ENCODE measurements at places on chromosomes 11 and 22.

GRCh38 chr11:107221748-107222285 lies 203.5 kb upstream of the GUCY1A2 start:
- no peak for DNase-seq

- peak; percentile 37 for DNase-seq
These were observed 1.4 kb downstream of the SLC25A22 start for GRCh38 chr11:796565-797295.

GRCh38 chr22:50303848-50304527 lies 3.5 kb downstream of the PLXNB2 start:
- DNase-seq: peak; percentile 72

- DNase-seq: no peak
These were observed 24.8 kb upstream of the THY1 start for GRCh38 chr11:119447664-119448242.

GRCh38 chr11:114192841-114193389 lies 103.3 kb upstream of the NNMT start:
- no peak for DNase-seq

DNA sequence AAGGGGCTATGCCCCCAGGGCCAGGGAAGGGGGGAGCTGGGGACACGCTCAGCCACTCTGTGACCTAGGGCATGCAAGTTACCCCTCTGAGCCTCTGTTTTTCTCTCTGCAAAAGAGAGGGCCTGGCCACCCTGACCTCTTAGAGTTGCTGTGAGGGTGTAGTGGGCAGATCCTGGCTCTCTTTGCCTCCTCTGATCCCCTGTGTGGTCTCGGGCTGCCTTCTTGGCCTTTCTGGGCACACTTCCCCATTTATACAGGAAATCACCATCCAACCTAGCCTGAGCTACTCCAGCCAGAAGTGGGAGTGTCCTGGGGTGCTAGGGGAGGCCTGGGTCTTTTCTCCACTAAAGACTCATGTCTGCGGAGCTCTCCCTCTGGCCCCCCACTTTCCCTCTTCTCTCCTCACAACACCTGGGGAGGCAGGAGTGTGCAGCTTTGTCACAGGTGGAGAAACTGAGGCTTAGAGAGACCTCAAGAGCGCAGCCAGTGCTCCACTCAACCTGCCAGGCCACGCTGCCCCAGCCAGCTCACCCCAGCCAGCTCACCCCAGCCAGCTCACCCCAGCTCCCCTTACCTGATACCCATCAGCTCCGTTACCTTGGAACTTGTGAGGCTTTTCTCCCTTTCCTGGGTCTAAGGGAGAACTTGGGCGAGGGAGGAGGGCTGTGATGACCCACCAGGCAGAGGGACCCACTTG lies 1.4 kb downstream of the AIFM3 start:
- DNase-seq: no peak

GRCh38 chr11:1326435-1327063 lies 17.1 kb upstream of the TOLLIP start:
- DNase-seq: no peak

- DNase-seq: no peak
These were observed 390 bp upstream of the HTATIP2 start for GRCh38 chr11:20363149-20363499.

DNA sequence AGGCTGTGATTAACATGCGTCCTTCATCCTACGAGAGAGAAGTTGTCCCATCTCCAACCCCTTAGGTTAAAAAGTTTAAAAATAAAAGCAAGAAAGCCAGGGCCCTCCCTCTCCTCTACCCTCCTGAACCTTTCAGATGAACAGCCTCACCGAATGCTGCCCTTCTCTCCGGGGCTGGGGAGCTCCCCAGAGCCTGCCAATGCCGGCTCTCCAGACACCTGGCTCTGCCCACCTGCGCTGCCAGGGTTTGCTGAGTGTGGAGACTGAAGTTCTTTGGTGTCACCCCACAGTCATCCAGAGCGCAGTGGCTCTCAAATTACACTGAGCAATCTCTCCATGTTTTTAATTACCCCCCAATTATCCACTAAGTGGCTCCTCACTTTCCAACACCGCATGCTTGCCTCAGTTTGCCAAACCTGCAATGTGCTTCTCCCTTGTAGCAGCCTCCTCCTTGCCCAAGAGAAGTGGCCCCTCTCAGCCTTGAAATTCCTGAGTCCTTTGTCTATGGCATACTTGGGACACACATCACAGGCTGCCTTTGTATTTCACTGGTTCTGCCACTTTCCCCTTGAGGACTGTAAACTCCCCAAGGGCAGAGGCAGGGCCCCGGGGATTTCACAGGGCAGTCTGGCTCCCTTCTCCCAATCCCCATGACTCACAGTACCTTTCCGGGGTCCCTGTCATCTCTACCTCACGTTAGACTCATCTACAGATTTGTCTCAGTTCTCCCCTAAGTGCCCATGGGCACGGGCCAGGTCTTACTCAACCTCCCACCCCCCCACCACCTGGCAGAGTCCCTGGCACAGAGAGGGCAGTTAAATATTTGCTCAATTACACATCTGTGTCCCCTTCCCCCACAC lies 2.0 kb downstream of the MYH9 start:
- peak; percentile 61 for DNase-seq

- DNase-seq: no peak
These were observed 585.8 kb downstream of the BUD13 start for GRCh38 chr11:116187026-116187425.

DNA sequence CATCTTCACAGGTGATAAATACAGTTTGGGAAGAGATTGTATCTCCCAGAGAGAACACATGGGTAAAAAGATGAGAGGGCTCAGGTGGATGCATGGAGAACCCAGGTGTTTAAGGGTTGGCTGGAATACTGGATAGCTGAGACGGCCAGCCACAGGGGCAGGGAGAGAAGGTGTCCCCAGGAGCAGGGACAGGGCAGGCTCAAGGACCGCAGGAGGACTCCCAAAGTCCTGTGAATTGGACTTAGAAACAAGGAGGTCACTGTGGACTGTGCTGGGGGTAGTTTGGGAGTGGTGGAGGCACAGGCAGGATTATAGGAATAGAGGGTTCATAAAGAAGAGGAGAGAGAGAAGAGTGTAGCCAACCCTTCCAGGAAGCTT lies 103.8 kb upstream of the PARVA start:
- DNase-seq: no peak

- no peak for DNase-seq
These were observed 11.9 kb downstream of the PLAAT2 start for GRCh38 chr11:63551091-63551888.

DNA sequence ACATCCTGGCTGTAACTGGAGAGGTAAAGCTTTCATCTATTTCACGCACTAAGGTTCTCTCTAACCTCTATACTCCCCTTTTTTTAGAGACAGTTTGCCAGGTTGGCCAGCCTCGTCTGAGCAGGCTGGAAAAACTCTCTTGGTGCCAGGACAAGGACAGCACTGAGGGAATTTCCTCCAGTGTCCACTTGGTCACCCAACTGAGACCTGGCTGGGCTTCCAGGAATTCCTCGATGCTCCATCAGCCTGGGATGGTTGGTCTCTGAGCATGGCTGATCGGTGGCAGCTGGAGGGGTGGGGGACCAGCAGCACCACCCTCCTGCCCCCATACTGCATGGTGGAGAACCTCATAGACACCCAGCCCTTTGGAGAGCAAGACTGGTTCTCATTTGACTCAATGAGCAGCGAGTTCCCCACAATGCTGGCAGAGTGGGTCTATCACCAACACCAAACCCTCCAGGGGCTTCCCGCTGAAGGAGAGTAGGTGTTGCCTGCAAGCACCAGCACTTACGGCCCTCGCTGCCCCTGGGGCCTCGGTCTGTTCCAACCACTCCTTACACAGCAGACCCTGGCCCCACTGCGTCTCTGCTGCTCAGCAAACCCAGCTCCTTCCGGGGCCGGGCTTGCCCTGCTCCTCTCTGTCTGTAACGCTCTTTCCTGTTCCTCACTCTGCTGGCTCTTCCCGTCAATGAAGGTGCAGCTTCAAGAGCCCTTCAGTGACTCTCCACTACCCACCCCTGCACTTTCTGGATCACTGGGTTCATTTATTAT lies 122.2 kb downstream of the ST3GAL4 start:
- DNase-seq: no peak

- no peak for DNase-seq
These were observed 1.2 kb downstream of the PTS start for GRCh38 chr11:112227471-112227870.

DNA sequence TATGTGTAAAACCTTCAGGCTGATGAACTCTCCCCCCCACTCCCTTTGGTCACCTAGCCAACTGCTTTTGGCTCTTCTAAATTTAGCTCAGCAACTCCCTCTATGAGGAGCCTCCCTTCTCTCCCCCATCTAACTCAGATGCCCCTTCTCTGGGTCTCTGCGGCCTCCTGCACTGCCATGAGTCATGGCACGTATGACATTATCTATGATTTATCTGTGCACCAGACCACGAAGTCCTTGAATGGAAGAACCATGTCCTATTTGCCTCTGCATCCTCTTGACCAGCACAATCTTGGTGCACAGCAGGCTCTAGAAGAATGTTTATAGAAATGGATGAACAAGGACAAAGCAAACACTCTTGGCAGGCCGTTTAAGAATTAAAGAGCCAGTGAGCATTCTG lies 46.0 kb downstream of the RPL27A start:
- no peak for DNase-seq

DNA sequence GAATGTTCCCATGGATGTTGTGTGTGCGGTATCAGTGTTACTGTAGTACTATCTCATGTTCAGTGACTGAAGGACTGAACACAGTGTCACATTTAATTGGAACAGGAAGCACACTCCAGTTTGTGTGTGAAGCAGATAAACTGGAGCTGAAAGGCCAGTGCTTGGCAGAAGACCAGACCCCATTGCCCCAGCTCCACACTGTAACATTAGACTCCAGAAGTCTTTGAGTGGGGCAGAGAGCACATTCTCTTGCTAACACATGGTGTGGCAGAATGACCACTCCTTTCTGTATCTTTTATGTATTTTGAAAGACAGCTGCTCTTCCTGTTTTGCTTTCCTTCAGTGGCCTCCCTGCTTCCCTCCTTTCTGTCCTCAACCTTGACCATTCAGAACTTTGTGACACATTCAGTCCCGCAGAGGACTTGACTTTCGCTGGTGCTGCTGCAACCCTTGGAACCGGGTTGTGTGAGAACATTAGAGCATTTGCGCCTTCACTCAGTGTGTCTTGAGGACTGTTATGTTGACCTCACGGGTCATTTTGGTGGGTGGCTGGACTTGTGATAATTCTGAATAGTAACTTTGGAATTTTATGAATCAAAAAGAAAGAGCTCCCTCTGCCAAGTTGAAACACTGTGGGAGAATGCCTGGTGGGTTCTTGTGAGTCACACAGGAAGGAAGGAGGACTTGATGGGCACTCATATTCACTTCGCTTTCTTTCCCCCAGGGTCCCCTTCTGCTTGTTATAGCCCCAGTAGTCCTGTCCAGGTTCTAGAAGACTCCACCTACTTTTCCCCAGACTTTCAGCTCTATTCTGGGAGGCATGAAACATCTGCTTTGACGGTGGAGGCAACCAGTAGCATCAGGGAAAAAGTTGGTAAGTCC lies 26.4 kb downstream of the AMOTL1 start:
- DNase-seq: no peak

DNA sequence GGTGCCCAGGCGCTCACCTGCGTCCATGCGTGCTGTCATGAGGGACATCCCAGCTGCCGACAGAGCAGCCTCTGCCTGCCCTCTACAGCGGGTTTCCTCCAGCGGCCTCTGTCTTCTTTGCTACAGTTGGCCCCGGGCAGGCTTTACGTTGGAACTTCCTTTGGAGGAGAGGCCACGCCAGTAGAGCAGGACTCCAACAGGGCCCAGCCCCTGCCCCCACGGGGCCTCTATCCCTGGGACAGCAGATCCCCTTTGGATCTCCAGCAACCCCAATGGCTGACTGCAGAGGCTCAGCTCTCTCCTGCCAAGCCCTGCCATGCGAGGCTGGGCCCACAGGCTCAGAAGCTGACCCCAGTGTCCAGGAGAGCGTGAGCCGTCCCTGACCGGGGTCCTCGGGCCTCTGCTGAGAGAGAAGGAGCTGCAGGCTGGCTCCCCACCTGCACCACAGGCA lies 12.1 kb downstream of the TRPM5 start:
- no peak for DNase-seq

DNA sequence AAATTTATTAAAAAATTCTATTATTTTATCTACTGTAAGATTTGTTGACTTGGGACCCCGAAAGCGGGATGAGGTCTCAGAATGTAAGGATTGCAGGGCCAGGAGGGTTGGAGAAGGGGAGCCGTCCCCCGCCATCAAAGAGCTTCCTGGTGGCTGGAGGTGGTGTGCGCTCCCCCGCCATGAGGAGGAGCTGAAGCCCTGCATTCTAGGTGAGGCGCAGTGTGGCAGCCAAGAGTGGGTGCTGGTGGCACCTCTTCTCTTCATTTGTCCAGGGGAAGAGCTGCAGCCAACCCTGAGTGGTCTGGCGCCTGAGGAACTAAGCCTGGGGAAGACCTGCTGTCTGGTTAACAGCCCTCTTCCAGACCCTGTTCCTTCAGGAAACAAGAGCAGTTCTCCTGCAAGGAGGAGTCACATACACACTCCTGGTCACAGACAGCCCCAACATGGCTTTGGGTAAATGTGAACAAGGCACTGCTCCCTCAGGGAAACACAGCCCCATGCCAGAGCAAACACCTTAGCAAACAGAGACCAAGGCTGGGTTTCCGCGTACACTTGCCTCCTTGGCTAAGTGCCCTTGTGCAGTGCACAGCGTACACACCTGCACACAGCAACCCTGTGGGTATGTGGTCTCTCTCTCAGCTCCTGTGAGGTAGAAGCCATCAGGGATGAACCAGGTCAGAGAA lies 17.3 kb downstream of the RTN4RL2 start:
- peak; percentile 32 for DNase-seq

Measured in transverse colon (tissue), 4 donors.